Mammary epithelial cell (primary cell): ENCODE measurements at places on chromosomes 11 and 22. TPM values are rescaled to one million over a fixed set of nuclear protein-coding genes. Genes with fewer than 3 reads are reported as not detected.
A peak's percentile ranks its signal among the peaks of the same experiment; 100 is the strongest.

Gene CD3D
- polyA plus RNA-seq = not detected

Gene MS4A4A
- polyA plus RNA-seq = not detected

Gene SCGB1A1
- polyA plus RNA-seq = not detected

Gene HOATZ
- polyA plus RNA-seq = not detected

- no peak for DNase-seq
Observed at GRCh38 chr11:132358573-132358953, 988.1 kb downstream of the NTM start.

GRCh38 chr11:47946682-47947559, 33.4 kb upstream of the PTPRJ start:
- DNase-seq = peak; percentile 98

DNA sequence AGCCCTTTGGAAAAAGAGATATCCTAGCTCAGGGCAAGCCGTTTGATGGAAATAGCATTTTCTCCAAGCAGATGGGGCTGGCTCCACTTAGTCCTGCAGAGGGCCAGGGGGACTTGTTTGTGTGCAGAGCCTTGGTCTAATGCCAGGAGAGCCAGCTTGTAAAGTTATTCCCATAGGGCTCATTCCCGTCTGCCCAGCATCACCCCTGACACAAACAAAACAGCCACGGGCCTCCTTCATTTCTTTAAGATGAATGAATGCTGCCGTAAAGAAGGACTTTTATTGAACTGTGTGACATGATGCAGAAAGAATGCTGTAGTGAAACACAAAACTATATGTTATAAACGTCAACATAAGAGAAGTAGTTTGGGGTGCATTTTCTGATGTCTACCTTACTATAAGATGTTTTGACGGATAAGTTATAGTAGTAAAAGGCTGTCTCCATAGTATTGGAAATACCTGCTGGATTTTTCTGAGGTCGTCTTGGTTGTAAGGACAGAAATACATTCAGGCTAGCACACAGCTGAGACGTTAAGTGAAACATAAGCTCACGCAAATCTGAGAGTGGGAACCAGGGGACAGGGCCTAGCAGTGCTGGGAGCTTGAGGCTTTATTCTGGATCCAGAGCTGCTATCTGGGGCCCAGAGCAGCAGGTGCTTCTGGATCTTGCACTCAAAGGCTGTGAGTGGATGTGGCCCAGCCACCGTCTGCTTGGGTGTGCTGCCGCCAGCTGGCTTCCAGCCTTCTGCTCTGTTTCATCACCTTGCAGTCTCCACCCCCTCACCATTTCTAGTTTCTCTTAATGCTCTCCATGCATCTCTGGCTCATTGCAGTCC, 53.3 kb downstream of the NCAM1 start:
- DNase-seq = no peak

DNA sequence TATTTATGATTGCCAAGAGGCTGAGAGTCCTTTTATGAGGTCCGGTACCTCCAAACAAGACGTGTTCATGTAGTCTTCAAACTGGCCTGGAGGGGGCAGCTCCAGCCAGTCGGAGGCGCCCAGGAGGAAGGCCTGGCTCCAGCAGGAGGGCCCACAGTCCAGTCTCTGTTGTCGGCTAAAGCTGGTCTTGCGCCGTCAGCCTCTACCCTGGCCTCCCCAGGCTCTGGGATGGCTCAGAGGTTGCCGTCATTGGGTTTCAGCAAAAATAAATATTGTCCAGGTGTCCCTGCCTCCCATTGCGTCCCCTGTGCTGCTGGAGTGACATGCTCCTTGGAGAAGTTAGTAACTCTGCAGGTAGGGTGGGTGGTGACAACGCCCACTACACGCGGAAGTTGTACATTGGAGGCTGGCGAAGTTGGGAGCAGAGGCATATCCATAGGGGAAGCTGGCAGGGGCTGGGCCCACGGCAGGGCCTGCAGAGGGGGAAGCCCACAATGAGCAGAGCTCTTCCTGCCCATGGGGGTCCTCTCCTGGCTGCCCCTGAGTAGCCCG, 1.0 kb upstream of the SLC25A1 start:
- DNase-seq = peak; percentile 67

GRCh38 chr11:86187027-86187426, 57.5 kb upstream of the EED start:
- no peak for DNase-seq

GRCh38 chr11:109140857-109141515, 281.0 kb upstream of the C11orf87 start:
- no peak for DNase-seq
